NCI-H510A (cell line): ENCODE measurements at places on chromosomes 1 and 21.

DNA sequence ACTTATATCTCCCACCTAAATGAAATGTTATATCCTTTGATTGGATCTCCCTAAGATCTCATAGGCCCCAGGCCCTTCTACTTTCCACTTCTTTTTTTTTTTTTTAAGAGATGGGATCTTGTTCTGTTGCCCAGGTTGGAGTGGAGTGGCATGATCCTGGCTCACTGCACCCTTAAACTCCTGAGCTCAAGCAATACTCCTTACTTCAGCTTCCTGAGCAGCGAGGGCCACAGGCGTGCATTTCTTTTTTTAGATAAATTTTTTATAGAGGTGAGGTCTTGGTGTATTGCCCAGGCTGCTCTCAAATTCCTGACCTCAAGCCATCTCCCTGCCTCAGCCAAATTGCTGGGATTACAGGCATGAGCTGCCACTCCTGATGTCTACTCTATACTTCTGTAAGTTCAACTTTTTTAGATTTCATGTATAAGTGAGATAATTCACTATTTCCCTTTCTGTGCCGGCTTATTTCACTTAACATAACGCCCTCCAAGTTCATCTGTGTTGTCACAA, 987.5 kb upstream of the NCAM2 start:
- DNase-seq: no peak

GRCh38 chr21:45551316-45551715, 9.1 kb upstream of the SLC19A1 start:
- DNase-seq: no peak

GRCh38 chr1:196355206-196355786, 252.9 kb downstream of the KCNT2 start:
- DNase-seq: no peak

- DNase-seq: no peak
These were observed 154.5 kb downstream of the PEX14 start for GRCh38 chr1:10629091-10629815.

- DNase-seq: no peak
These were observed 30.4 kb downstream of the SLC19A1 start for GRCh38 chr21:45511661-45512431.

- DNase-seq: no peak
These were observed 104.2 kb downstream of the IGSF21 start for GRCh38 chr1:18211764-18212163.

DNA sequence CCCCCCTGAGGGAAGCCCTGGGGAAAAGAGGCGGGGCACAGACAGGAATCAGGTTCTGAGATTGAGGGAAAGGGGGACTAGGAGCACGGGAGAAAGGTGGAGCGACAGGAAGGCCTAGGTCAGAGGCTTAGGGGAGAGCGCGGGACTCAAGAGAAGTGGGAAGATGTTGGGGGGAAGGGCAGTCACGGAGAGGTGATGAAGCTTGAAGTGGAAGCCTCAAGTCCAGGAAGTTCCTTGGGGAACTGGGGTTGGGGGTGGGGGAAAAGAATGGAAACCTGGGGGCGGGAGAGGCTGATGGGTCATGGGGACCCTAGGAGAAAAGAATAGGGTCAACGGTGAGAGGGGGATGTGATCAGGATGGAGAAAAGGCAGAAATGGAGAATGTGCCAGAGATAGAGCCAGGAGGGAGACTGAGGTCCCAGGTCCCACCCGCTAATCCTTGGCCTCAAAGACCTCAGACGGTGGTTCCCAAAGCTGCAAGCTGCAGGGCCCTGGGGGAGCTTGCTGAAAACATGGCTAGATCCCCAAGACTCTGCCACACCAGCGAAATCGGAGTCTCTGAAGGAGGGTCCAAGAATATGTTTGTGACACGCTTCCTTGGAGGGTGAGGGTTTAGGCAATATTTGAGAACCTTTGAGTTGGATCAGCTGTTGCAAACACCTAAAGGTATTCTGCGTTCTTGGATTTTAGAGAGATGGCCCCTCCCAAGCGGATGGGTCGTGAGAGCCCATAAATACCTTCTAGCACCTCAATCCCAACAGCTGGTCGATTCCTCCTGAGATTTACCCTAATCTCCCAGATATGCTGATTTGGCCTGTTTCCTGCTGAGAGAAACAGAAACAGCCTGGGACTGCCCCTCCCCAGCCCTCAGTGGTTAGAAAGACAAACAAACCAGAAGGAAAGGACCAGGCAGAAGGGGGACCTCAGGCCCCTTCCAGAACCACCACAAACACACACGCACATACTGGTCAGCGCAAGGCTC, 3.6 kb downstream of the C1orf232 start:
- no peak for DNase-seq

GRCh38 chr1:86706018-86706635, 1.8 kb downstream of the SH3GLB1 start:
- DNase-seq: no peak

- DNase-seq: peak; percentile 5
These were observed 262.5 kb upstream of the B3GALT2 start for GRCh38 chr1:193448682-193449461.

DNA sequence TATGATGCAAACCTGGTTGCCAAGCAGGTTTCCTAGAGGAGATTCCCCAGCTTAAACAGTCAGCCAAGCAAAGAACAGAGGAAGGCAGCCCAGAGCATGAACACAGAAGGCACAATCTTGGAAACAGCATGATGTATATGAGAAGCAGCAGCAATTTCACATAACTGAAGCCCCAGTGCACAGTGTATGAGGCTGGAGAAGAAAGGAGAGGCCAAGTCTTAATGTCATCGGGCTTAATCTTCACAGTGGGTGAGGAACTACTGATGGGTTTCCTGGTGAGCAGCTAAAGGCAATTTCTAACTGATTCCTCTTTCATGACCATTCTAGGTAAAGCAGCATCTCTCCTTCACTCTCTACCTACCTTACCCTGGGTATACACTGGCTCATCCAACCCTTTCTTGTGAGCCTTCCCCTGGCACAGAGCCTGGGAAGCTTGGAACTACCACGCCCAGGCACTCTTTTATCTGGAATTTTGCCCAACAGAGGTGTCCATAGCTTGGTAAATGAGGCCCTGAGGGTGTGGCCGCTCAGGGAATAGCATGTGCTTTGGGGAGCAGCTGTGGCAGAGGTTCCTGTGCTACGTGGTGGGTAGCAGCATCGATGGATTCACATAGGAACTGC, 22.0 kb downstream of the FYB2 start:
- DNase-seq: no peak

GRCh38 chr1:3732434-3733093, 19.7 kb upstream of the CCDC27 start:
- no peak for DNase-seq
